ENCODE measurements at places on chromosomes 16 and 17.
A peak's percentile ranks its signal among the peaks of the same experiment; 100 is the strongest.

- DNase-seq = no peak
These were observed 28.0 kb upstream of the SOX9 start for GRCh38 chr17:72092710-72093322.

- DNase-seq = no peak
These were observed 5.8 kb downstream of the EPN2 start for GRCh38 chr17:19242926-19243325.

- no peak for DNase-seq
These were observed 24.3 kb upstream of the MED13 start for GRCh38 chr17:62089334-62089733.

GRCh38 chr17:76191896-76192295 is 48.4 kb downstream of the RNF157 start:
- DNase-seq = peak; percentile 57
